ENCODE measurements at places on chromosomes 4 and X. TPM values are rescaled to one million over a fixed set of nuclear protein-coding genes. Genes with fewer than 3 reads are reported as not detected.

DNA sequence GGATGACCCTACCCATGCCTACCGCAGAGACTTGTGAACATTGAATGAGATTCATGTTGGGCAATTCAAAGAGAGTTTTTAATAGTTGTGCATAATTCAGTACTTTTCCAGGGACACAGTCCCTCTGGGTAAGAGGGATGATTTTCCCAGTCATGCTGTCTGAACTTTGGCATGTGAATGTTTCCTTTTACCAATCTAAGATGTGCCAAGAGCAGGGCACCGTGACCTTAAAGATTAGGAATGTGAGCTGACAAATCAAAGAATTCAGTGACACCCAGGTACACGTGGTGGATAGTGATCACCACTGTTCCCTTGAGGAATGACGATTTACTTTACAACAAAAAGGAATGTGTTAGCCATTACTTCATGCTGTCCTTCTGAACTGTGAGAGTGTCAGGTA, 515.6 kb downstream of the PPARGC1A start:
- no peak for DNase-seq

DNA sequence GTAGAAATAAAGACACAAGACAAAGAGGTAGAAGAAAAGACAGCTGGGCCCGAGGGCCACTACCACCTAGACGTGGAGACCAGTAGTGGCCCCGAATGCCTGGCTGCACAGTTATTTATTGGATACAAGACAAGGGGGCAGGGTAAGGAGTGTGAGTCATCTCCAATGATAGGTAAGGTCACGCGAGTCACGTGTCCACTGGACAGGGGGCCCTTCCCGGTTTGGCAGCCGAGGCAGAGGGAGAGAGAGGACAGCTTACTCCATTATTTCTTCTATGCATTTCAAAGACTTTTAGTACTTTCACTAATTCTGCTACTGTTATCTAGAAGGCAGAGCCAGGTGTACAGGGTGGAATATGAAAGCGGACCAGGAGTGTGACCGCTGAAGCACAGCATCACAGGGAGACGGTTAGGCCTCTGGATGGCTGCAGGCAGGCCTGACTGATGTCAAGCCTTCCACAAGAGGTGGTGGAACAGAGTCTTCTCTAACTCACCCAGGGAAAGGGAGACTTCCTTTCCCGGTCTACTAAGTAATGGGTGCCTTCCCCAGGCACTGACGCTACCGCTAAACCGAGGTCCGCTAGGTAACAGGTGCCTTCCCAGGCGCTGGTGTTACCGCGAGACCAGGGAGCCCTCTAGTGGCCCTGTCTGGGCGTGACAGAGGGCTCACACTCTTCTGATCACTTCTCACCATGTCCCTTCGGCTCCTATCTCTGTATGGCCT, 44.9 kb downstream of the ZBTB49 start:
- no peak for DNase-seq

- DNase-seq = no peak
Measured at GRCh38 chr4:181525634-181526033, 717.6 kb upstream of the TENM3 start.

GRCh38 chr4:116588783-116589182, 496.6 kb downstream of the TRAM1L1 start:
- no peak for DNase-seq

The ADAMTS3 gene
- 3.4 TPM for total RNA-seq

GRCh38 chr4:71474731-71475130, 135.9 kb downstream of the SLC4A4 start:
- no peak for DNase-seq

DNA sequence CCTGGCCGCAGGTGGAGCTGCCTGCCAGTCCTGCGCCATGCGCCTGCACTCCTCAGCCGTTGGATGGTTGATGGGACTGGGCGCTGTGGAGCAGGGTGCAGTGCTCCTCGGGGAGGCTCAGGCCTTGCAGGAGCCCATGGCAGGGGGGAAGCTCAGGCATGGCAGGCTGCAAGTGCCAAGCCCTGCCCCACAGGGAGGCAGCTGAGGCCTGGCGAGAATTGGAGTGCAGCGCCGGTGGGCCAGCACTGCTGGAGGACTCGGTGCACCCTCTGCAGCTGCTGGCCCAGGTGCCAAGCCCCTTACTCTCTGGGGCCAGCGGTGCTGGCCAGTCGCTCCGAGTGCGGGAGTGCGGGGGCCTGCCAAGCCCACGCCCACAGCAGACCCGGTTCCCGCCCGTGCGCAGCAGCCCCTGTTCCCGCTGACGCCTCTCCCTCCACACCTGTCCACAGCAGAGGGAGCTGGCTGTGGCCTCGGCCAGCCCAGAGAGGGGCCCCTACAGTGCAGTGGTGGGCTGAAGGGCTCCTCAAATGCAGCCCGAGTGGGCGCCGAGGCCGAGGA, 275.9 kb upstream of the FRG1 start:
- DNase-seq = no peak

DNA sequence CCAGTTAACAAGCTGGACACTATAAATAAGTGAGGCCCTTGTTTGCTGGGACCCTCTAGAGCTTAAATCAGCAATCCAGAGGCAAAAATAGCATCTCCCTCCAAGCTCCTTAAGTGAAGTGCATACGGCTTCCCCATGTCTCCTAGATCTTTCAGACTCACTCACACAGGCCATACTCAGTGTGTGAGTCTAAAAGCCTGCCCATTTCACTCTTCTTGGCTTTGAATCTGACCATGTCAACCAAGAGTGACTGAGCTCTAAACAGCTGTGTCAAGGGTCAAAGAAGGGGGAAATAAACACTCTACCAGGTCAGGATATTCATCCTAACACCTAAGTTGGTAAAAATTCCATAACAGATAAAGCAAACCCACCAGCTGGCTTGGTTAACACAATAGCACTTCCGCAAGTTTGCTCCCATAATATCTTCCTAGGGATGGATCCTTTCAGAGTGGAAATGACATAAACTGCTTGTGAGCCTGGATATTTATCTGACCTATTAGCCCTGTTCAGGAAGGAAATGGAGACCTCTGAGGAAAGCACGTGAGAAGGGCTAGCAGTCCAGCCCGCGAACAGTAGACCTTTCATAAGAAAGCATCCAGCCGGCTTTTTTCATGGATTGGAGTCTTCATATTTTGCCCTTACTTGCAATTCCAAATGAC, 65.6 kb downstream of the MID1 start:
- DNase-seq = no peak

The BRS3 gene
- not detected for total RNA-seq

The UPF3B gene
- total RNA-seq = 2.2 TPM

- no peak for DNase-seq
Measured at GRCh38 chrX:123153846-123154335, 30.2 kb upstream of the GRIA3 start.

GRCh38 chrX:97498093-97498492, 614.4 kb downstream of the RPA4 start:
- no peak for DNase-seq
